ENCODE measurements at places on chromosomes 12 and 14.

- no peak for DNase-seq
Measured at GRCh38 chr14:91158091-91158790, 44.4 kb downstream of the DGLUCY start.

DNA sequence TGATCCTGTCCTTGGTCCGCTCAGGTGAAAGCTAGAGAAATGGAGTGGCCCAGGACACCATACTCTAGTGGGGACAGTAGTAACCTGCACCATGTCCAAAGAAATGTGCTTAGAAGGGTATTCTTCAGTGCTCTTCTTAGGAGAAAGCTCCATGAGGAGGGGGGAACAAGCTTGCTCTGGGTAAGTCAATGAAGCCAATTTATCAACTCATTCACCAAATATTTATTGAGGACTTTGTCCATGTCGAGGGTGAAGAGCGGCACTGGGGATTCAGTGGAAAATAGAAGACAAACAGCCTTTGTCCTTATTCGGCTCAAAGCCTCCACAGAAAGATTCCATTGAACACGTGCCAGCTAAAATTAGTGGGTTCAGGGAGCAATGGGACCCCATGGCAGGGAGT, 677.8 kb downstream of the BCL11B start:
- no peak for DNase-seq

- no peak for DNase-seq
Measured at GRCh38 chr14:68781161-68782021, 11.5 kb downstream of the ZFP36L1 start.

DNA sequence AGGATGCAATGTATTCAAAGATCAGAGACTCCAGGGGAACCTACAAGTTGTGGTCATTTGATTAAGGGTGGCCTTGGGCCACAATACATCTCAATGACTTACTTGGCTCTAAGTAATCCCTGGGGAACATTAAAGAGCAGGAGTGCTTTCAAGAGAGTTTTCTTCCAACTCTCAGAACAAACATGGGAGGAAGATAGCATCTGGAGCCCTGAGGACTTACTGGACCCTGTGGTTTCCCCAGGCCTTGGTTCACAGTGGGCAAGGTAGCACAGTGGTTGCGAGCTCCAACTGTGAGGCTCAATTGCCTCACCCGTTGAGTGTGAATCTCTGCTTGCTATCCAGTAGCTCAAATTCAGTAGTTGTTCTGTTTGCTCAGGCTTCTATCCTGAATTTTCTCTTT, 32.4 kb downstream of the STXBP6 start:
- no peak for DNase-seq

DNA sequence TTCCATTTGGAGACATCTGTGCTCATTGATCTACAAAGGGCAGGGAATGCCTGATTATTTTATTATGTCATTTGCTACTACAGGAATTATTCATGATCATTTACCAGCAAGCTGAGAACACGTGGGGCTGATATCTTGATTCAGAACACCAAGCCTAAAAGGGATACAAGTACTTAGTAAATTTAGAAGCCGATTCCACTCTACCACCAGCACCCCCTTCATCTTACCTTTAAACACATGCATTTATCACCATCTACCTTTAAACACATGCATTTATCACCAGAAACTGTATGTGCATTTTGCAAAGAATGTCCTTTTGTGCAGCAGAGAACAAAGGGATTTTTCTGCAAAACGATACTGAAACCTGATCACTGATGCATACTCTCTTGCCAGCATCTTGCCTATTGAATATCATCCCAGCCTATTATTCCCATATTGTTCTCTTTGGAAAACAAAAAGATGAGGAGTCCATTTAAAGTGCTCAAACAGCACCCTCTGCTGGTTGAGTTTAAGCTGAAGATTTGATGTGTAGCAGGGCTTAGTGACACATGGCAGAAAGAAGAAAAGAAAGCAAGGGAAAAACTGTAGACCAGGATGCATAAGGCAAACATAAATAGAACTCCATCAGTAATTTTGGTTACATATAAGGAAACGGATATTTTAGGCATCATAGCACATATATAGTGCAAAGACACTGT, 132.6 kb upstream of the PLEKHG7 start:
- peak; percentile 84 for DNase-seq

GRCh38 chr14:31025367-31026076, at the start of gene AP4S1:
Gene AP4S1 (plus strand): TSS chr14:31025649. CDS start chr14:31066197, 40,548 bp downstream.
- DNase-seq, result peak; percentile 27

DNA sequence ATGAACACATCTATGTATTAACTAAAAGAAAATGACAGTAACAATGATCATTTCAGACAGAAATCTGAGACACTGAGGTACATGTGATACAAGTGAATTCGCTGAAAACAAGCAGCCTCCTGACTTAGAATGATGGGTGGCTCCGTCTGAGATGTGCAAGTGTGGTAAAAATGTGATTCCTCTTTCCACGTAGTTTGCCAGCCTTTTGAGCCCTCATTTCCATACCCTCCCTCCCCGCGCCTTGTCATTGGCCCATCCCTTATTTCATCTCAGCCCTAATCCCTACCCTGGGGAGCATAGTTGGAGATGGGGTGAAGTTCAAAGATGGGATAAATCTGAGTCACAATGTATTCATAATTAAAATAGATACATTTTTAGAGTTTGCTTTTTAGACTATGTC, 107.8 kb downstream of the BMP4 start:
- DNase-seq, result no peak

DNA sequence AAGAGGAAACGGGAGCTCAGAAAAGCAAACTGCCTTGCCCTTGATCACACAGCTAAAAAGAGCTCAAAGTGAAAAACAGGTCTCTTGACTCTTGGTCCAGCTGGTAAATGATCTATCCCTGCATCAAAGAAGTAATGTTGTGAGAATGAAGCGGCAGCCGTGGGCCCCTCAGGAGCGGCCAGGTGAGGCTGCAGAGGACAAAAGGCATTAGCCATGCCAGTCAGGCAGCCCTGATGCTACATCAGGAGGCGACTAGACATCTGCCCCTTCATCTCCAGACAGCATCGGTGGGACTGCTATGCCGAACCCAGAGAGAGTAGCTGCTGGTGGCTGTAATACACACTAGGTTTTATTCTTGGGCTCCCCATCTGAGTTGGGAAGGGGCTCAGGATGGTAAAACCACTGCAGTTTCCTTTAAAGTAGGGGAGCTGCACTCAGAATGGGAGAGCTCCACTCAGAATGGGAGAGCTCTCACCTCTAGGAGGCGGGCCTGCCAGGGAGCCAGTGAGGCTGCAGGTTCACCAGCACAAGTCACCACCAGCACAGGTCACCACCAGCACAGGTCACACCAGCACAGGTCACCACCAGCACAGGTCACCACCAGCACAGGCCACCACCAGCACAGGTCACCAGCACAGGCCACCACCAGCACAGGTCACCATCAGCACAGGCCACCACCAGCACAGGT, 120.1 kb downstream of the TSPAN9 start:
- no peak for DNase-seq

GRCh38 chr14:103232031-103232808, 101.8 kb upstream of the EIF5 start:
- no peak for DNase-seq

DNA sequence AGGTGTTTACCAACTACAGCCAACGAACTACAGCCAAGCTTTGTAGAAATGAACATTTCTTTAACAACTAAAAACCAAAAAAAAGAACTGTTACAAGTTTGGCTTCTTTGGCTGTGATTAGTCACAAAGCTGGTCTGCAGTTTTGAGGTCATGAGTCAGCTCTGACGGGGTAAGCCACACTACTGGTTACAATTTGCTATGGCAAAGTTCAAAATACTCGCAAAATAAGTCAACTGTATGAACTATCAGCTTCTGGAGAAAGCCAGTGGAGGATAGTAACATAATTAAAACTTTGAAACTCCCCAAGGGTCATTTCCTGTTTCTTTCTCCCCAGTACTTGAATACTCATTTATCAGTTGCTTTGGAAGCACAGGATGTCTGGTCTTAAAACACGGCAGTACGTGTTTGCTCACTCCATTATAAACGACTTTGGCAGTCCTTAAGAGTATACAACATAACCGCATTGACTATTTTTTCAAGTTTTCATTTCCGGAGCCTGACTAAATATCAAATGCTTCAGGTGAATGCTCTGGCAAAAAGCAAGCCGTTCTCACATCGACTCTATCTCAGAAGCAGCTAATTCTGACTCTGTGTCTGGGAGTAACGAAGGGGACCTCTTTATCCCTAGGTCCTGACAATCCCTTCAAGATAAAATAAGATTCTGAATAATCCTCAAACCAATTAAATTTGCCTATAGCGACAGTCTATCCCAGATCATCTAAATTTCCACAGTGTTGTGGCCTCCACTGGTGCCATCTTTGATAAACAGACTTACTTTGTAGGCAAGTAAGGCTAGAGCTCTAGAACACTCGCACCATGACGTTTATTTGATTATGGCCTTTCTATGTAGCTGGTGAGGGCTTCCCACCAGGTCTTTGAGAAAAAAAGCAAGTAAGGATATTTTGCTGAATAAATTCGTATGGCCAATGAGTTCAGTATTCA, 10.6 kb downstream of the PHLDA1 start:
- DNase-seq, result peak; percentile 98

- peak; percentile 93 for DNase-seq
Measured at GRCh38 chr14:52080808-52081755, 12.2 kb upstream of the NID2 start.

DNA sequence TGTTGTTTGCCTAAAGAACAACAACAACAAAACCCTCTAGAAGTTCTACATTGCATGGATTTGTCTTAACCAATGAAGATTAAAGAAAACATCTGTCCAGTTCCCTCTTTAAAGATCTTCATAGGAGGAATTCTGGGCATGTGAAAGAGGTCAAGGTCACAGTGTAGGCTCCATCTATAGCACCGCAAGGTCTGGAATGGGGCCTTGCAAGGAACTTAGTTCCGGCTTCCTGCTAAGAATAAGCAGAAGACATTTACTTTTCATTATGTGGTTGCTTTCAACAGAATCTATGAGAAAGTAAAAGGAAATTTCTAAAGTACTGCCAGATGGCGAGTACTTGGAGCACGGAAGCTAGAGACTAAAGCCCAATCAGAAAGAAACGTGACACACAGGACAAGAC, 57.2 kb upstream of the GNPNAT1 start:
- DNase-seq, result no peak

DNA sequence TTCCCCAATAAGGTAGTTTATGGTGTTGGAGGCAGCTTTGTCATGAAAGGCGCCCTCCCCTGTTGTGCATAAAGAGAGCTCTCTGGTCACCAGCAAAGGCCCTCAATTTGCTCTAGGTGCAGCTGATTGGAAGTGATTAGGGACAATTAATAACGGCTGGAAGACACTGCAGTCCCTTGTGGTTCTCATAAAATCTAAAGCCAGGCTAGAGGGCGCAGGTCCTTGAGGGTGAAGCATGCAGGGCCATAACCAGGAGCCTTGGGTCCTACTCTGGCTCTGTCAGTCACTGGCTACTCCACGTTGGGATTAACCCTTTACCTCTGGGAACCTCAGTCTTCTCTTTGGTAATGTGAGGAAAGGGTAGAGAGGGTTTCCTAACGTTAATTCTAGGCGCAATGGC, 1.9 kb downstream of the DAAM1 start:
- DNase-seq, result peak; percentile 32

DNA sequence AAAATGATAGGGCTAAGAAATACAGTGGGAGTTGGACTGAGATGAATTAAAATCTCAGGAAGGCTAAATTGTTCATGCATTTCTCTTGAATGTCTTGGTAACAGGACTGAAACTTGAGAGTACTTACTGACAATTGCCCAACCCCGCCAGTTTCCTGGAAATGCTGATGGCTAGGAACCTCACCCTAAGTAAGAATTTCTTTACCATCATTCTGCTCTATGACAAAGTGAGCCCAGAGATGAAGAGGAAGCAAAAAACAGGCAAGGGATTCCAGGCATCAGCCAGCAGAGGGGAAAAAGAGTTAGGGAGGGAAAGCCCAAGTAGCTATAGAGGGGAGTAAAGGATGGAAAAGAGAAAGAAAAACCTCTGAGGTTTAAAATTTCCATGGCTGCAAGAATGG, 397.7 kb downstream of the MDGA2 start:
- DNase-seq, result no peak

GRCh38 chr14:52240623-52241022, 26.9 kb upstream of the PTGDR start:
- DNase-seq, result no peak

DNA sequence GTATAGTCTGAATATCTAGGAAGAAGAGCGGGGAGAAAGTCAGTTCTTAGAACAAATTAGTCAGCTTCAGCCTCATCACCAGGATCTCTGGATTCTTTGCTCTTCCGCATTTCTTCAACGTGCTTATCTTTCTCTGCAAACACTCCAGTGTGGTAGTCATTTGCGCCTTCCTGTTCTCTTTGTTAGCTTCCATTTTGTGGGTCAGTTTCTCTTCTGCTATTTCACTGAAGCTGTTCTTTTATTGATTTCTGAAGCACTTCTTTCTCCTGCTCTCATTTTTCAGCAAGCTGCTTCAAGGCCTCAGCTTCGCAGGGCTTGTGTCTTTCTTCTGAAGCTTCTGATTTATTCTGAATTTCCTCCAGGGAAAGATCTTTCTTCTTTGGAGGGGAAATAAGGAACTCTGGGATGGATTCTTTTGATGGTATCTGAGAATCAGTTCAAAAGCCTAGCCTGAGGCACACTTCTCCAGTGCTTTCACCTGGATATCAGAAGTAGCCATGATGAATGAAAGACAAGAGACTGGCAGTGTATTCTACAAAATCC, 13.5 kb downstream of the AMN1 start:
- no peak for DNase-seq

GRCh38 chr14:23183479-23183878, at the start of gene SLC7A8:
Gene SLC7A8 (minus strand): TSS chr14:23183660. CDS start chr14:23182914, 746 bp downstream.
- no peak for DNase-seq

GRCh38 chr12:55694651-55695050, 13.1 kb downstream of the ITGA7 start:
- DNase-seq, result no peak

GRCh38 chr12:84785281-84785680, 127.3 kb downstream of the SLC6A15 start:
- DNase-seq, result no peak
